ENCODE measurements at places on chromosomes 3 and 15.

- DNase-seq = no peak
These were observed at the start of gene CCR1 for GRCh38 chr3:46208167-46208704. CCR1 (minus strand) TSS chr3:46208313; CDS start chr3:46204313, 4,000 bp downstream.

GRCh38 chr3:95418251-95418650 is 1355.4 kb downstream of the NSUN3 start:
- DNase-seq = no peak

GRCh38 chr3:176840641-176841286 is 356.5 kb downstream of the TBL1XR1 start:
- no peak for DNase-seq

GRCh38 chr3:27449530-27450150 is 34.5 kb downstream of the SLC4A7 start:
- DNase-seq = no peak

DNA sequence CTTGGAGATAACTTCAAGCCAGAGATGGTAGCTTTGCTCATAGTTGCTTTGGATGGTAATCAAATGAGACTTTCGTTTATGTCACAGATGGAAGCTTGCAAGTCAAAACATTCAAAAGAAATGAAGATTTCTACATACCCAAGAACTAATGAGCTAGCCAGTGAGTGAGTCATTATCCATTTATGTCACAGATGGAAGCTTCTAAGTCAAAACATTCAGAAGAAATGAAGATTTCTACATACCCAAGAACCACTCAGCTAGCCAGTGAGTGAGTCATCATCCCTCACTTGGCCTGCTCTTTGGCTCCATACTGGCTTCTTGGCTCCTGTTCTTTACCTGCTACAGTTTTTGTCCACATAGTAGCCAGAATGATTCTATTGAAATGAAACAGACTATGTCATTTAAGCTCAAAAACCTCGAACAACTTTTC is 559.8 kb upstream of the CBLB start:
- DNase-seq = no peak

- DNase-seq = no peak
These were observed 60.9 kb upstream of the GSK3B start for GRCh38 chr3:120155108-120155507.

DNA sequence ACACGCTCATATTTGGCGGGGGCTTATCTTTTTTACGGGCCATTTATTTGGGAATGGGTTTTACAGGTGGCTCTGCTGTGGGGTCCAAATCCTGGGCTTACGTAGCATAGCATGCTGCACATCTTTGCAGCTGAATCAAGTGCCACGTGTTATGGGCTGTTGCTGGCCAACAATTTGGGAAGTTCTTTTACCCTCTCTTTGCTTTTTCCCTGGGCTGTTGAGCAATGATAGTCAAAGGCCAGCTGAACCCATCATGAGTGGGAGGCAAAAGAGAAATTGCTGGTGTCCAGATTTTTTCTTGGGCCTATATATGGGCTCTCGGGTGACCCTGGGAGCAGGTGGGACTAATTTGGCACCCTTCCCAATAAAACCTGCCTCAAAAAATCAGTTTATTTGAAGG is 209.3 kb upstream of the SATB1 start:
- DNase-seq = no peak

- no peak for DNase-seq
These were observed 504.6 kb upstream of the NECTIN3 start for GRCh38 chr3:110567029-110567428.

- no peak for DNase-seq
These were observed 58.8 kb upstream of the MELTF start for GRCh38 chr3:197088370-197088769.

DNA sequence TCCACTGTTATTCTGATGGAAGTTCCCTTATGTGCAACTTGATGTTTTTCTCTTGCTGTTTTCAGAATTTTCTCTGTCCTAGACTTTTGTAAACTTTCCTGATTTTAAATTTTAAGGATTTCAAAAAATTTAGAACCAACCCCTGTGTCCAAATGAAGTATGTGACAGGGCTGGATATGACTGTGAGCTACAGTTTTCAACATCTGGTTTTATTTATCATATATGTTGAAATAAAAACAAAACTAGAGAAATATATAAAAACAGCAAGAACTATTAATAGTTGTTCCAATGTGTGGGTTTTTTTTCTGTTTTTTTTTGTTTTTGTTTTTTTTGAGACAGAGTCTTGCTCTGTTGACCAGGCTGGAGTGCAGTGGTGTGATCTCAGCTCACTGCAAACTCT is 47.4 kb upstream of the PSMD6 start:
- no peak for DNase-seq

- DNase-seq = no peak
These were observed 453.3 kb downstream of the ROBO1 start for GRCh38 chr3:79314544-79314943.

Data from activated T-cell treated with anti-CD3 and anti-CD28 coated beads for 1 hour (primary cell).